ENCODE measurements at places on chromosomes 1 and 21. TPM values are rescaled to one million over a fixed set of nuclear protein-coding genes. Genes with fewer than 3 reads are reported as not detected.

DNA sequence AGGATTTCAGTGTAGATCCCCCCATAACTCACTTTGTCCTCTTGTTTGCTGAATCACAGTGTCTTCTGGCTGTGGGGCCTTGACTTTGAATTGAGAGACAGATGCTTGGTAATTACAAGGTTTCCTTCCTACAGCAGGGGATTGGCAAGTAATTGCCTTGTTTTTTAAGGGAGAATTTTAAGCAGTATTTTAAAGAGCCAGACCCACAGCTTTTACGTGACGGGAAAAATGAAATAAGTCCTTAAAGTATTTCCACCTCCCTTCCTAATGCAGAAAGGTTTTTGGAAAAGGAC lies 41.0 kb downstream of the PGBD5 start:
- DNase-seq, result no peak

DNA sequence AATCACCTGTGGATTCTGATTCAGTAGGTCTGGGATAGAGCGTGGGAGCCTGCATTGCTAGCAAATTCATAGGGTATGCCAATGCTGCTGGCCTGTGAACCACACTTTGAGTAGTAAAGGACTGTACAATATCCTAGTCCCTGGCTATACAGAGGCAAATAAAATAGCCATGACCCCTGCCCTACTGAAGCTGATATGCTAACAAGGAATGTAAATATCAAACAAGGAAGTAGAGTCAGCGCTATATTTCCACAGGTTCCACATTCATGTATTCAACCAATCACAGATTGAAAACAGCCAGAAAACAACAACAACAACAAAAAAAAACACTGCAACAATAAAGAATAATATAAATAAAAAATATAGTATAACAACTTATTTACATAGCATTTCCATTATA lies 77.8 kb downstream of the TM2D1 start:
- no peak for DNase-seq

DNA sequence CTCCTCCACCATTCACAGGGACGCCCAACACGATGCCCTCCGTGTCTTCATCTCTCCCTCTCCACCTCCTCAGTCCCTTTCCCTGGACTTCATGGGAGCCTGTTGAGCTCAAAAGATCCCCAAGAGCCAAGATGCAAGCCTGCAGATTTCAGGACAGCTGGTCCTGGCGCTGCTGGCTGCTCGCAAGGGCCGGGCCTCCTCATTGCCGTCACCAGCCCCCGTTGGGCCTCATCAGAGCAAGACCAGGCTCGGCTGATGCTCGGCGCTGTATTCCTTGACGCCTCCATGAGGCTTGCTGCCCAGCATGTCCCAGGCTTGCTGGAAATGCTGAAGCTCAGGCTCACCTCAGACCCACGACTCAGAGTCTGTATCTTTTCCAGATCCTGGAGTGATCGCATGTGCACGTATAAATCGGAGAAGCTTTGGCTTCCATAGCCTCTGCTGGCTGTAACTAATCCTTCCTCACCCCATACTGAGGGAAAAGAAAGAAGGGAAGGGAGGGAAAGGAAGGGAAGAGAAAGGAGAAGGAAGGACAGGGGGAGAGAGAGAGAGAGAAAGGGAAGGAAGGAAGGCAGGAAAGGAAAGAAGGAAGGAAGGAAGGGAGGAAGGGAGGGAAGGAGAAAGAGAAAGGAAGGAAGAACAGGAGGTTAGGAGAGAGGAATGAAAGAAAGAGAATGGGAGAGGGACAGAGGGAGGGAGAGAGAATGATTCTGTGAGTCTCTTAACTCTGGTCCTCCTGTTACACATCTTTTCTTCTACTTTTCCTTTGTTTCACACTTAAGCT lies 94.6 kb downstream of the KCNJ15 start:
- DNase-seq, result no peak

GRCh38 chr1:155226910-155227260 lies 18.4 kb downstream of the MTX1 start:
- no peak for DNase-seq

GRCh38 chr21:34536820-34537219 lies 24.8 kb upstream of the KCNE1 start:
- DNase-seq, result no peak

DNA sequence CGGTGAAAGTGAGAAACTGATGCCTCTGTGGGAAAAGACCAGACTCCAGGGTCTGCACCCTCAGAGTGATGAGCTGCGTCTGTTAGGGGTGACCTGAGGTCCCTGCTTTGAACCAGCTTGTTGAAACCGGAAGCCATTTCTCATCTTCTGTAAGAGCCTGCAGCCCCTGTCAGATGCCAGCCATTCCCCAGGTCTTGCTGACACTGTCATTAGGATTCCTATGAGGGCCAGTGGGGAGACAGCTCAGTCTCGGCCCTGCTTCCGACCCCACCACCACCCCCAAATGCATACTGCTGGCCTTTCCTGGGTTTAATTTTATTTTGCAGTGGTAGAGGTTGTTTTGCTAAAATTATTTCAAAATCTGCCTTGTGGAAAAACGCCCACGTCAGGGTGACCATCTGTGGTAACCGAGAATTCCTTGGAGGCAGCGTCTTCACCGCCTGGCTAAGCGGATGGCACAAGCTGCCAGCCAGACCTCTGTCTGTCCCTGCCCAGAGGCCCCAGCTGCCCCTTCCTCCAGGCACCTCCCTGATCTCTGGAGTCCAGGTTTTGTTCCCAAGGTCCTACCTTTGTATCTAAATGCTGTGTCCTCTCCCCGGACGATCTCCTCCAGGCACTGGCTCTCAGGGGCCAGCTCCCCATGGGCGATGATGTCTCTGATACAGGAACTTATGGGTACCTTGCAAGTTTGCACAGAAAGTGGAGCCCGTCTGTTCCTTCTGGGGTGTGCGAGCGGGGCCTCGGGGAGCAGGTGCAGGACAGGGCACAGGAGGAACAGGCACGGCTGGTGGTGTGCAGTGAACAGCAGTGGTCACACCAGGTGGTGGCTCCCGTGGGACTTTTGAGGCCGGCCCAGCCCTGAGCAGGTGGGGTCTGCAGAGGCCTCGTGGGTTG lies 49.9 kb downstream of the PRKCZ start:
- no peak for DNase-seq

DNA sequence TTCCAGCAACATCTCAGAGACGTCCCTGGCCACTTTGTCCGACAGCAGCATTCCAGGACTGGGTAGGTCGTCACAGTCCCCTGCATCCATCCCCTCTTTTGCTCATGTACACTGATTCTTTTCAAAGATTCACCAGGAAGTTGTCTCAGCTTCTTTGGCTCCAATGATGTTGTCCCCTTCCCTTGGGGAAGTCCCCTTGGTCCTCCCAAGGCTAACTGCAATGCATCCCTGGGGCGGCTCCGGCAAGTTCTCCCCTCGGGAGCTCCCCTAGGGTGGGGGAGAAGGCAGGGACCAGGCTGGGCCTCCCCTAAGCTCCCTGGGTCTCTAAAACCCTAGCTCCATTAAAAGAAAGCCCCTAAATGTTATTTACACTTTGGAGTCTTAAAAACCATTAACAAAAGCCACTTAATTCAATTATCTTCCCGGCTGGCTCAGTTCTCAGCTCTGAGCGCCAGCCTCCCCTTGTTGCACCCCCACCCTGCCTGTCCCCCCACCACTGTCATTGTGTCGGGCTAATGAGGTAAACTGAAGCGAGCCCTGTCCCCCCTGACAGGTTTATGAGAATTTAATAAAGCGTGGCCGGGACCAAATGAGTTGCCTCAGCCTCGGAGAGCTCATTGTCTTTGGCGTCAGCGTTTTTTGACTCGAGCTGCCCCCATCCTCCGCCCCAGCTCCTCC lies 25.3 kb downstream of the KNCN start:
- no peak for DNase-seq

- no peak for DNase-seq
Measured at GRCh38 chr1:192131914-192132313, 26.3 kb upstream of the RGS18 start.

- DNase-seq, result no peak
Measured at GRCh38 chr1:33322870-33323585, 2.1 kb upstream of the A3GALT2 start.

- DNase-seq, result no peak
Measured at GRCh38 chr1:94144836-94145235, 23.9 kb upstream of the ABCA4 start.

GRCh38 chr1:192812420-192813209 lies 3.8 kb downstream of the RGS2 start:
- DNase-seq, result no peak

- no peak for DNase-seq
Measured at GRCh38 chr21:45470087-45470515, 65.1 kb downstream of the COL18A1 start.

GRCh38 chr21:36063375-36064084 lies 3.2 kb upstream of the SETD4 start:
- no peak for DNase-seq

DNA sequence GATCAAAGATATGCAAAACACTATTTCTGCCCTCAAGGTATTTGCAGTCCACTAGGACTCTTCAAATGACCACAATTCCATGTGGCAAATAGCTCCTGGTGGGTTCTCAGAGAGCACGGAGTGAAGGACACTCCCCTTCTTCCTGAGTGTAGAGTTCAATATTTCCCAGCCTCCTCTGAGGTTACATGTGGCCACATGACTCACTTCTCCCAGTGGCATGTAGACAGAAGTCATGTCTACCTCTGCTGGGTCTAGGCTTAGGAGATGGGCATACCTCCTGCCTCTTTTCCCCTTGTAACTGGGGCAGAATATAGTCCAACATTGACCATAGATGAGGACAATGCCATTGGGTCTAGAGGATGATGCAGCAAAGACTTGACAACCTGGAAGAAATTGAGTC lies 191.4 kb downstream of the MIS18A start:
- DNase-seq, result no peak

DNA sequence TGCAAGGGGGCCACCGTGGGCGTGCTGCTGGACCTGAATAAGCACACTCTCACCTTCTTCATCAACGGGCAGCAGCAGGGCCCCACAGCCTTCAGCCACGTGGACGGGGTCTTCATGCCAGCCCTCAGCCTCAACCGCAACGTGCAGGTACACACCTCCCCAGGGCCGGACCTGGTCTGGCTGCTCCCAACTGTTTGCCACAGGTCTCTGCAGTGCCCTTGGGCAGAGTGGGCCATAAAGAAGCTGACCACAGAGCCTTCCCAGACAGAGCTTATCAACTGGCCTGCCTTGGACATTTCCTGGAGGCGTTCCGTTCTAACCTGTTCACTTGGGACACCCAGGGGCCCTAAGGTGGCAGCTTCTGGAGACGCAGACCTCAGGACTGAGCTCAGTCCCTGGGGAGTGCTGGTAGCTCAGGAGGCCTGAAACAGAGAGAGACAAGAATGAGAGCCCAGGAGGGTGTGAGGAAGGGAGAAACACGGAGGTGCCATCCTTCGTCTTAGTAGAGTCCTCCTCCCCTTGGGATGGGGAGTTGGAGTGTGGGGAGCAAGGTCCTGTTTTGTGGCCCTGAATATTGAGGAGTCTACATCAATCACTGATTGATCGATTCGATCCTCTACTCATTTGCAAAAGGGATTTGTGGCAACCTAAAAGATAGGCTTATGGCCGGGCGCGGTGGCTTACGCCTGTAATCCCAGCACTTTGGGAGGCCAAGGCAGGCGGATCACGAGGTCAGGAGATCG lies 27.0 kb upstream of the GNPAT start:
- DNase-seq, result no peak

GRCh38 chr1:213417846-213418245 lies 366.8 kb downstream of the RPS6KC1 start:
- no peak for DNase-seq

GRCh38 chr1:67162954-67163353 lies 3.3 kb upstream of the IL23R start:
- no peak for DNase-seq

- DNase-seq, result no peak
Measured at GRCh38 chr1:154956544-154956941, 644 bp upstream of the PBXIP1 start.

GRCh38 chr1:115204513-115204912 lies 115.2 kb upstream of the TSPAN2 start:
- DNase-seq, result no peak

- no peak for DNase-seq
Measured at GRCh38 chr1:160548960-160549664, 26.1 kb upstream of the SLAMF6 start.

DNA sequence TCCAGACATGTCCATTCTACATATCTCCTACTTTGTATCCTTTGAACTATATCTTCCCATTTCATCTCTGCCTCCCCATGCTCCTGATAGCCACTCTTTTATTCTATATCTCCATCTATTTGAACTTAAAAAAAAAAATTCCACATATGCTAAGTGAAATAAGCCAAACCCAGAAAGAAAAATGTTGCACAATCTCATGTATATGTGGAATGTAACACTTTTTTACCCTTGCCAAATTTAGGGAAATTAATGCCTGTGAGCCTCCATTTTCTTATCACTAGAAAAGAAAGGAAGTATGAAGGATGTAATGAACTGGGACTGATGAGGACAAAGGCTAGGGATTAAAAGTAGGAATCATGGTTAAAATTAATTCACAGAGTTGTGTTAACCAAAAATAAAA lies 53.5 kb downstream of the RGS13 start:
- no peak for DNase-seq

DNA sequence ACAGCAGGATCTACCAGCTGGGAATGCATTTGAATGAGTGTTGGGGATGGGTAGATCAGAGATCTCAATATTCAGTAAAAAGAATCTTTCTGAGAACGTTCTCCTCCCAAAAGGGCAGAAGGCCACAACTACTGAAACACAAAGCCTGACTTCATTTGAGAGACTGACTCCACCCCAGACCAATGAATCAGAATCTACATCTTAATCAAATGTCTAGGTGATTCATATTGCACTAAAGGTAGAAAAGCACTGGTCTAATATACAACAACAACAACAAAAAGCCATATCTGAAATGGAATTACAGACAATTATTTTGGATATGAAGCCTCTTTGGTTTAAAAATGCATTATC lies 123.9 kb downstream of the SMYD3 start:
- DNase-seq, result no peak

Gene NT5C1A
- 0.68 TPM for total RNA-seq

Gene LCA5L
- total RNA-seq, result not detected

Gene RIPK4
- total RNA-seq, result 2.0 TPM

Gene SLC26A9
- total RNA-seq, result not detected

Gene PKP1
- not detected for total RNA-seq

Gene TAF12
- 7.7 TPM for total RNA-seq

Gene KISS1
- total RNA-seq, result not detected

Gene DDAH1
- not detected for total RNA-seq

Gene TLCD4
- not detected for total RNA-seq

Gene FCER1A
- total RNA-seq, result not detected

Gene KCNE2
- not detected for total RNA-seq

Gene WNT3A
- total RNA-seq, result not detected

Gene KAZN
- not detected for total RNA-seq
